ENCODE measurements at places on chromosomes 7 and 10.

GRCh38 chr7:37344886-37345579 lies 103.6 kb downstream of the ELMO1 start:
- DNase-seq = no peak

GRCh38 chr10:2714597-2714996 lies 352.8 kb upstream of the PFKP start:
- no peak for DNase-seq

DNA sequence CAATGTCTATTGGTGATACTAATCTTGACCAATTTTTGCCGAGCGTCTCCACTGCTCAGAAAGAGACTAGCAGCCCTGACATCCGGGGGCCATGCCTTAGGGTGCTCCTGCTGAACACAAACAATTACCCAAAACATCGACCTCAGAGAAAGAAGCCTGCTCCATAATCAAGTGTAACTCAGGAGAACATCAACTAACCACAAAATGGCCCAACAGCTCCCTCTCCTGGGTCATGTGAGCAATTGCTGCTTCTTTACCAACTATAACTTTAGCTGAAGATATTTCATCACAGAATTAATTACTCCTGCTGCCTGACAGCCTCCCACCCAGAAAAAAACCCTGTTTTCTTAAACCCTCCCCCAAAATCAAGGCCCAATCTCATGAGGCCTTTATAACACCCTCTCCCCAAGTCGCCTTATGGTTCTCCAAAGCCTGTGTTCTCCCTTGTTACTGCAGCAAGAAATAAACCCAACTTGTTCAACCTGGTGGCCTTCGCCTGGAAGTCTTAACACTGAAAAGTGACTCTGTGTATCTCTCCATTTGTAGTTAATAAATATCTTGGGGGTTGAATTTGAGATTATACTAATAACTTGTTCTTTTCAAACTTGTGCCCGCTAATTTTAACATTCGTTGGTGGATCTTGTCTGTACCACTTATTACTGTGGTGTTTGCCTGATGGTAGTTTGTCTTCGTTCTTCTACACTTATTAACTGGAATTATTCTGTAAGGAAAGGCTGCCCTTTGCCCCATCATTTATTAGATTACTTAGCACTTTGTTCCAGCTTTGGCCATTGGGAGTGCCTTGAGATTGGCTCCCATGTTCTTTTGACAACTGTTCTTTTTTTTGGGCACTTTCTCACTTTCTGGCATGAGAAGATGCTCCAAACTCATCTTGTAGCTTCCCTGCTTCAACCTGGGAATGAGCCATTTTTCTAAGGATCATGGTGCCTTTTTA lies 21.2 kb upstream of the RAMP3 start:
- DNase-seq = no peak

DNA sequence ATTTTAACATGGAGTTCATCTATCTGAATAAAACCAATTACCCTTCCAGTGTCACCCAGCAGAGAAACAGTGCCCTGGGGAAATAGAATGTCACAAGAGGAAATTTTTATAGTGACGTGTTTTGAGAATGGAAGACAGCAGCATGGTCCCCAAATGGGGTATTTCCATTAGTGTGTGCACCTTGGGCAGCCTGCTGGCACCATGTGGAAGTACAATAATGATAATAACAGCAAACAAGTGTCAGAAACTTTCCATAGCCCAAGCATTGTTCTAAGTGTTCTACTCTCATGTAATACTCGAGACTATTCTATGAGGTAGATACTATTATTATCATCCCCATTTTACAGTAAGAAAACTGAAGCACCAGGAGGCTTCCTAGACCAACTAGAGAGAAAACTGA lies 2.2 kb upstream of the PDE1C start:
- no peak for DNase-seq

DNA sequence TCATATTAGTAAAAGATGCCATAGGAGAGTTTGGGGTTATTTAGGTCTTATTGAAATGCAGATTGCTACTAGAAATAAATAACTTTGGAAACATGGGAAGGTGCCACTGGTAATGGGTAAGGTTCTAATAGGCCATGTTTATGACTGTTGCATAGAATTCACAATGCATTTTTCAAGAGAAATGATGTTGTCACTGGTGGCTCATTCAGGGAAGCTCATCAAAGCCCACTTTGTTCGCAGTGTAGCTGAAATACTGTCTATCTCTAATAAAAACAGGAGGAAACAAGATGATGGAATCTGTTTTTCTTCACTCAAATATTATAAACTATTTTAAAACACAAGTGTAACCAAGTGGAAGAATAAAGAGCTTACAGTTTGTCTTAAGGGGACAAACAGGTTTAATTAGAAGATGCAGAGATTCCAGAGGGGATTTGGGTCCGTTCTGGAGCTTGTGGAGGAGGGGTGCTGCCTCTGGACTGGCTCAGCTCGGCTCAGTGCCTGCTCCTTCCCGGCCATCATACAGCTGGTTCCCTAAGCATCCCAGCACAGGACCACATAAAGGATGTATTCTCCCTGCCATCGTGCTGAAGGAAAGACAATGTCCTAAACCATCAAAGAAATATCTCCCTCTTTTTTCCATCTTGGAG lies 20.4 kb downstream of the OPALIN start:
- DNase-seq = no peak

DNA sequence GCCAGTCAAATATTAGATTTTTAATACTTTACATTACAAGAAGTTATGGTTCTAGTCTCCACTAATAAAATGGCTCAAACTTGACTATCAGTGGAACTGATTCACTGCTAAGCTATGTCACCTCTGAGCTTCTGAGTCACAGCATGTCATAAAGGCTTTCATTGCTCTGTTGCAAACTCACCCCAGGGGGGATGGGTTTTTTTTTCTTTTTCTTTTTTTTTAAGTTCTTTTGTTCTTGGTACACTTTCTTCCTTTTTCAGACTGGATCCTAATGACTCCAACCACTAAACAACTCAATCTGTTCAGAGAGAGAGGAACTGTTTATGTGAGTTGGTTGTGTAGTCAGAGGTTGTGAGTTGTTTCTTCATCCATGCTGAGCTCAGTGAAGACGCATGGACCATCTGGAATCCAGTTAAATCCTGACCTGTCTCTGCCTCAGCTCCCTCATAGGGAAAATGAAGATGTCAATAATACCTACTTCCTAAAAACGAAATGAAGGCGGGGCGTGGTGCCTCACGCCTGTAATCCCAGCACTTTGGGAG lies 11.0 kb downstream of the MYOF start:
- DNase-seq = no peak

DNA sequence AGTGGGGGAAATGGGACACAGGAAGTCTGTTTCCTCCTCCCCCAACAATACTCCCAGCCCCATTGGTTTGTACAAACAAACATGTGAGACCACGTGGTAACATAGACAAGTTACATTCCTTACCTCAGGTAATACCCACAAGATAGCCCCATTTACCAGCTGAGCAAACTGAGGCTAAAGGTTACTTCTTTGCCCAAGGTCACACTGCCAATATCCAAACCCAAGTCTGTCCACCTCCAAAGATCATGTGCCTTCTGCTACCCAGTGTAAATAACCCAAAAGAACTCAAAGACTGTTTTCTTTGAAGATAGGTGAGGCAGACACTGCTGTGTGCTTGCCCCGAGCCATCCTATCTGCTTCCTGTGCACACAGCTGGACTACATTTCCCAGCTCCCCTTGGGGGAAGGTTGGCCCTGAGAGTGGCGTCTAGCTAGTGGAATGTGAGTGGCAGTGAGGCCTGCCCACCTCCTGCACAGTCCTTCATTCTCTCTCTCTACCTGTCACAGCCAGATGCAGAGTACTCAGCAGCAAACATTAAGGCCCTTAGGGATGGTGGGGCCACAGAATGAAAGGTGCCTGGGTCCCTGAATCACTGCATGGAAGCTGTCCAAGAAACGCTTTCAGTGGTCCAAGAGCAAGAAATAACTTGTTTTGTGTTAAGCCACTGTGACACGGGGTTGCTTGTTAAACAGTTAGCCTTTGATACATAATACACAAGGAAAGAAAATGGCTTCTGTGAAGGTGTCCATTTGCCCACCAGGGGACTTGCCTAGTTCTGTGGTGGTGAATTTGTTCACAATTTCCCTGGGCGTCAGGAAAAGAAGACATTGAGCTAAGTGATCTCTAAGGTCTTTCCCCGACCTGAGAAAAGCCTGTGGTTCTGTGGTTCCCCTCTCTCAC lies 257.7 kb upstream of the NFE2L3 start:
- no peak for DNase-seq

- no peak for DNase-seq
These were observed 46.0 kb upstream of the KDM7A start for GRCh38 chr7:140222814-140223213.
